ENCODE measurements at places on chromosomes 3 and 15. TPM values are rescaled to one million over a fixed set of nuclear protein-coding genes. Genes with fewer than 3 reads are reported as not detected.
A peak's percentile ranks its signal among the peaks of the same experiment; 100 is the strongest.

Gene HTR3C
- not detected for total RNA-seq

- no peak for DNase-seq
Observed at GRCh38 chr3:32755761-32756160, 62.0 kb upstream of the TRIM71 start.

DNA sequence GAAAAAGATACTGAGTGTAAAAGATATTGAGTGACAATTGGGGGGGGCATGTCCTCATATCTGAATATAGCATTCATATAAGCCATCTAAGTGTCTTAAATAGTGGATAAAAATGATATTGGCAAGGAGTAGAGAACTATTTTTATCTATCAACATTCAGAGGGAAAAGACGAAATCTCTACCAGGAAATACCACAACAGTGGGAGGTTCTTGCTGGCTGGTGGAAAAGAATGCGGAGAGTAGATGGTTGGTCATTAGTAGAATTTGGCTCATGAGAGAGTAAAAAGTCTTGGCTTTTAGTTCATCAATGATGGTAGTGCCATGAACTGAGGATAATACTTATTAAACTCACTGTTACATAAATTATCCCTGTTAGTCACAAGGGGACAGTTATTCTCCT lies 4.8 kb upstream of the TCF12 start:
- no peak for DNase-seq

- DNase-seq = peak; percentile 71
Observed at GRCh38 chr3:28667646-28668621, 319.3 kb upstream of the AZI2 start.

DNA sequence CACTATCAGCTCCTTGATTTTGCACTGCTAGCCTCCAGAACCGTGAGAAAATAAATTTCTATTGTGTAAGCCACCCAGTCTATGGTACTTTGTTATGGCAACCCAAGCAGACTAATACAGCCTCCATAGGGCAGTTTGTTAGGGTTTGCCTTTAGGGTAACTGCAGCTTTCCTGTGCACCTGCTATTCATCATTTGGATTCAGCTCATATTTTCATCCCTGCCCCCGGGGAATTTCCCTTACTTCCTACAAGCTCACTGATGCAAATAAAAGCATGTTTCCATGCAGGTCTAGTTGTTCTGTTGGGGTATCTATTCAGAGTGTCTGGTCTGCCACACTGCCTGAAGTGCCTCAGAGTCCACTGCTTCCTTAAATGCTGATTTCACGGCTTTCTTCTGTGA lies 48.6 kb upstream of the ATOSA start:
- peak; percentile 8 for DNase-seq

- peak; percentile 57 for DNase-seq
Observed at GRCh38 chr15:43769584-43770228, 7.1 kb downstream of the ELL3 start.

GRCh38 chr3:107589454-107589853 lies 66.7 kb downstream of the BBX start:
- no peak for DNase-seq

Gene IL17RD
- 1.5 TPM for total RNA-seq

DNA sequence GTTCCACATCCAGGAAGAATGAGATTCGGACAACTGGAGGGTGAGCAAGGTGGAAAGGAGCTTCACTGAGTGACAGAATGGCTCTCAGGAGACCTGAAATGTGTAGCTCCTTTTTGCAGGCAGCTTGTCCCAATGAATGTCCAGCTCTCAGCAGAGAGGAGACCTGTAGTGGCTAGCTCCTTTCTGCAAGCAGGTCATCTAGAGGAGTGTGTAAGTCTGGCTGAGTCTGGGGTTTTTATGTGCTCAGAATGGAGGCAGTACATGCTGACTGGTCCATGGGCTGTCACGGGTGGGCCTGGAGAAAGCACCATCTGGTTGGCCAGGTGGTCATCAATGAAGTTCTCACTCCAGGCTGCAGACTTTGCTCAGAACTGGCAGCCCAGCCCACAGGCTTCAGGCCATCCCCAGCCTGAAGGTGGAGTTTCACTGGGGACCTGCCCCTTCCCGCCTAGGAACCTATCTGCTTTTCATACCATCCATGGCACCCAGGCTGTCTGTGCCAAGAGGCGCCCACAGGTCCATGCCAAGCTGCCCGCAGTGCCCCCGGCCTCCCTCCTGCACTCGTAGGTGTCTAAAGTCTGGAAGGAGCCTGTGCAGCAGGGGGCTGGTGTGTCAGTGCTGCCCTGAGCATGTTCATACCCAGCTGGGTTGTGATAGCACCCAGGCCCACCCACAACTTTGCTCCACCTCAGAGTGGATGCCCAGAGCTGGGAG lies 276.6 kb downstream of the UBE2E2 start:
- DNase-seq = no peak

DNA sequence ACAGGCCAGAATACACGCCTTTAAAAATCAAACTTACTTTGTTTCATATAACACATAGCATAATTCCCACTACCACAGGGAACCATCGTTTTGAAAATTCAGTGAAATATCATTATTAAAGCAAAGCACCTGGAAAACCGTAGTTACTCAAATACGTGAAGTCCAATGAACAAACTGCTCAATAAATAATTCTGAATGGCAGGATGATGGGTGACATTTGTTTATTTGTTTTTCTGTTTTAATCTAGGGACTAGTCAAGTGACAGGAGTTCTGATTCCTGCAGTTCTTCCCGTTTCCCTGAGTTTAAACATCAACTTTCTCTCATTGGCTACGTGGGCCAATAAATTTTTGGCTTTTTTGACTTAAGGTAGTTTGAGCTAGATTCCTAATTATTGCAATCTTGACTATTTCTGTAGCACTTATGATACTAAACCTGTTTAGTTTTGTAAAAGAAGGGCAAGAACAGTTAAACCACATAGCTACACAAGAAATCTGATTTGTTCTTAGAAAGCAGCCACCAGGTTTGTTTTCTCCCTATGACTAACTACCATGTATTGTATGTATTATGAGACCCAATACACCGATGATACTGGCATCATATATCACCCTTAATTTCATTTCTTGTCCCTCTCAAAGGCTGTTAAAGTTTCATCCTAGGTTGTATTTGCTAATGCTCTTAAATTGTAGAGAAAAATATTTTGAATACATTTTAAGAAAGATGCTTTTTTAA lies 411.2 kb downstream of the SHQ1 start:
- no peak for DNase-seq

DNA sequence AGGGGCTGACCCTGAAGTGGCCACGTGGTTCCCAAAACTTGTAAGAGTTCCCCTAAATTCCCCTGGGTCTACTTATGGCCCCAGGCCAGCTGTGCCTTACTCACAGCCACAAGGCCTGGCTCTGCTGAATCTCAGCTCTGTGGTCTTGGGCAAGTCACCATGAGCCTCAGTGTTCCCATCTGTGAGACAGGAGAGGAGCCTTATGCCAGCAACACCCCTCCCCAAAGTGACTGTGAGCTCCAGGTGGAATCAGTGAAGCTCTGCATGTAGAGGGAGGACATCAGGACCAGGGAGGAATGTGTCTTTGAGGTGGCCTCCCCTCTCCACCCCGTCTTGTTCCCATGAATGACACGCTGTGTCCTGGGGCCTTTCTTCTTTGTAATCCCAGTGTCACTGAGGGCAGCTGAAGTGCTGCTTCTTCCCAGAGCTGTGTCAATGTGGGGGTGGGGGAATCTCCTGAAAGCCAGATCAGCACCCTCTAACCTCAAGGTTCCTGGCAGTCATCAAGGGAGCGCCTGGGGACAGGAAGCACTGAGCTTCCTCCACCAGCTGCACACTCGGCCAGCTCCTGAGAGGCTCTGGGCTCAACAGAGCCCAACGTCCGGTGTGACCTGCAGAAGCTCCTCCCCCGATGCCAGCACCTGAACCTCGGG lies 258.9 kb downstream of the UACA start:
- peak; percentile 53 for DNase-seq

Gene USP8
- total RNA-seq = 52.4 TPM

Gene CLSTN2
- 6.3 TPM for total RNA-seq

Gene CTXN2
- total RNA-seq = 0.05 TPM

Gene BFSP2
- total RNA-seq = not detected

Gene DNAH12
- not detected for total RNA-seq

Gene ISLR
- total RNA-seq = 0.53 TPM

GRCh38 chr3:107045791-107046190 lies 331.4 kb upstream of the CCDC54 start:
- no peak for DNase-seq

Gene DUOX1
- not detected for total RNA-seq

DNA sequence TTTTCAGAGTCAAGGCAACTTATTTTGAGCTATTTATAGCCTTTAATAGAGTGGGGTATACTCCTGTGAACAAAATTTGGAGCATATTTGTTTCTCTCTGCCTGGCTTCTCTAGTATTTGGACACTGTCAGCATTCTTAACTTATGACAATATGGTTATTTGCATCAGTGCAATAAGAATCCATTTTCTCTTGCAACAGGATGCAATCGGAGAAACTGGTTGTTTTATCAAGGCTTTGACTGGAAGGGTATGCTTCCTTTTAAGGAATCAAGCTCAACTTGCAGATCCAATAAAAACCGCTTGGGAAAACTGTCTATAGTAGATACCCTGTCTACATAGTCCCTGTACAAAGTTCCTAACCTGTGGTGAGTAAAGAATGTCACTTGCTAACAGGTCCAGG lies 106.7 kb downstream of the DPH6 start:
- DNase-seq = peak; percentile 10

Gene TMF1
- 20.3 TPM for total RNA-seq

DNA sequence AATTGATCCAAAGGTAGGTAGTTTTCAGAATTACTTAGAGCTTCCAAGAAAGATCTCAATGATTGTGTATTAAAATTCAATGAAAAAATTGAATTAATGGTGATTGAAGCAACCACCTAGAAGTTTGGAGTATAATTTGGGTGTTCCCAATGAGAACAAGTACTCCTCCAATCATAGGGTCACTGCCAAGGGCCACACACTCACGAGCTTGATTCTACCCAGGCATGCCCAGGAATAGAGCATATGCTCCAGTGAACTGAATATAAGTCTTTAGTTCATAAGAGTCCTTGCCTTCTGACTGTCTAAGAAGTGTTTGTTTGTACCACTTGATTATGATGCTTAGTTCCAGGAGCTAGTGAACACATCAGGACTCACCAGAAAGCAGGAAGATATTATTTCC lies 133.9 kb downstream of the CPNE4 start:
- DNase-seq = no peak

DNA sequence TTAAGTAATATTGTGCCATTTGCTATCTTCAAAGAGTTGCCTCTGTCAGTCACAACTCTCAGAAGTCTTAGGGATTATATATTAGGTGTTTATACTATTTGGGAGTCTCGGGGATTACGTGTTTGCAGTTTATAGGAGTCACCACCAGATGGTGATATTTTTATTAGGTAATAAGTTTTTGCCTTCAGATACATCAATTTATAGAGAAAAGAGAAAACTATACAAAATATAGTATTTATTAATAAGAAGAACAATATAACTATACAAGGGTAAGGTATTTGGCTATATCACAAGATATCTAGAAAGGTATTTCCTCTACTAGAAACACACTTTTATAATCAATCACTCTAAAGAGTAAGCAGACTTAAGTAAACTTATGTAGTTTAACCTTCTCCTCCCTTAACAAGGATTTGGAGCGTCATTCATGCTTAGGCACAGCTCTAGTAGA lies 10.7 kb upstream of the DHX36 start:
- peak; percentile 45 for DNase-seq

Gene SI
- total RNA-seq = not detected

DNA sequence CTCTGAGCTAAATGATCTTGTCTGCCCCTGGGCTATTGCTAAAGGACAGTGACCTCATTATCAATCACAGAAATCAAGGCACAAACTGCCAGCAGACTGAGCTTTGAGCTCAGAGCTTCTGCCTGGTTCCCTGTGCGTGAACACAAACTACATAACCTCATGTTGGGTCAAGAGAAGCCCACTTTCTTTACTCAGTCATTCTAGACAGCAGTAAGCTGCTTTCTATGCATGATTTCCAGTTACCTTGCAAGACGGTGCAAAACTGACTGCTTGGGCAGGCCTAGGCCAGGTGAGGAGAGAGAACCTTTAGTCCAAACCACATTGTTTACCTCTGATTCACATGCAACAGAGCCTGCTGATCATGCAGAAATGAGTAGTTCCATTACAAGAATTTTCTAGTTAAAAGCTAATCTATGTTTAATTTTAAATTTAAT lies 75.1 kb downstream of the ARRDC4 start:
- DNase-seq = no peak

GRCh38 chr15:36954486-36954885 lies 145.9 kb downstream of the MEIS2 start:
- DNase-seq = peak; percentile 19

Gene WDR72
- not detected for total RNA-seq

GRCh38 chr3:99712291-99712954 lies 74.0 kb downstream of the COL8A1 start:
- no peak for DNase-seq

- DNase-seq = peak; percentile 50
Observed at GRCh38 chr15:50051811-50052419, 67.1 kb downstream of the ATP8B4 start.

DNA sequence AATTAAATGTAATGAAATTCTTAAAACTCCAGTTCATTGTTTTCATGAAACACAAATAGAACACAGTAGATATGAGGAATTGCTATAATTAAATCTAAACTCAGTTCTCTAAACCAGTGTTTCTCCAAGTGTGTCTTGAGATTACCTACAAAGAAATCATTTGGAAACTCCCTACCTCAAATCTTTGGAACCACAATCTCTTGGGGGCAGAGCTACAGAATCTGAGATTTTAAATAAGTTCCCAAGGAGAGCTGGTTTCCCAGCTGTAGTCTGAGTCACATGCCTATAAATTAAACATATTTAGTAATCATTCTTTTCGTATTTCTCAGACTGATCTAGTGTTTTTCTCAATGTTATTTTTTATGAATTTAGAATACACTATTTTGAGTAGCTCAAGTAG lies 17.0 kb upstream of the ACTC1 start:
- DNase-seq = peak; percentile 33

GRCh38 chr3:70861234-70861633 lies 548.8 kb upstream of the MDFIC2 start:
- no peak for DNase-seq

GRCh38 chr15:68986322-68986721 lies 28.2 kb upstream of the NOX5 start:
- no peak for DNase-seq

GRCh38 chr3:25899352-25900101 lies 109.6 kb downstream of the OXSM start:
- DNase-seq = no peak

DNA sequence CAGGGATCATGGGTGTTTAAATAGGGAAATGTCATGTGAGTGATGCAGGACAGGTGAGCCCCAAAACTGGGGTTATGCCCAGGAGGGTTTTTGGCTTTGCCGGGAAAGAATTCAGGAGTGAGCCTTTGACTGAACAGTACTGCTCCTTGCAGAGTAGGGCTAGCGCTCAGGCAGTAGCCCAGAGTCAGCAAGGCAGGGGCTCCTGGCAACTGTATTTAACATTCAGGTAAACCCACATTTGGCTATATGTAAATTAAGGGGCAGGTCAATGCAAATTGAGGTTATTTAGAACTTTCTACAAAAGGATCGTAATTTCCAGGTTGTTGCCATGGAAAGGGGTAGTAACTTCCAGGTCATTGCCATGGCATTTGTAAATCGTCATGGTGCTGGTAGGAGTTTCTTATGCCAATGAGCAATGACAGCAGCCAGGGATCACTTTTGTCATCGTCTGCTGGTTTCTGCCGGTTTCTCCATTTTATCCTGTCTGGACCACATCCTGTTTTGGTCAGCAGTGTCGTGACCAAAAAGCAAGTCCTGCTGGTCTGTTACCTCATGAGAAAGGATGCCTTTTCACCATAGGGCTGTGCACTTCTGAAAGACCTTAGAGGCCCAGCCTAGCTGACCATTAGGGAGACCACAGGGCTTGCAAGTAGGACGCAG lies 24.3 kb downstream of the MTHFS start:
- peak; percentile 83 for DNase-seq

Measured in A172 (cell line).